Stimulated activated CD8-positive, alpha-beta memory T cell treated with anti-CD3 and anti-CD28 coated beads, Interleukin-4, amount 100 ng/mL, for 4 hours (primary cell): ENCODE measurements at places on chromosomes 12 and 14.

DNA sequence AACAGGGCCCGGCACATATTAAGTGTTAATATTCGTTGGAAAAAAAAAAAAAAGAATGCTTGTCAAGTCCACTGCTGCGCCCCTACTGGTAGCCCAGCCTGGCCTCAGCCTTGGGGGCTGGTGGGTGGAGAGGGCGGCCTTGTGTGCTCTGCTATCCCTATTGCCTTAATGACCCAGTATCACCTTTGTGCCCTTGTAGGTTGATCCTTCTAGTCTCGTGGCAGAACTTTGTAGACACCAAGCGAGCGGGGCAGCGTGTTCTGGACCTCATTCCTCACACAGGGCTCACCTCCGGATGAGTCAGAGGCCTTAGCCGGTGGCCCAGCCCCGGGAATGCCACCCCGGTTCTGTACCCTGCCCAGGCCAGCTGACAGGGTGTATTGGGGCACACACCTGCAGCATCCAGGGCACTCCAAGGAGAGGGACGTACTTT lies 1.8 kb upstream of the RCOR1 start:
- DNase-seq: no peak

- no peak for DNase-seq
These were observed 291.3 kb downstream of the NPAS3 start for GRCh38 chr14:33230021-33230420.

DNA sequence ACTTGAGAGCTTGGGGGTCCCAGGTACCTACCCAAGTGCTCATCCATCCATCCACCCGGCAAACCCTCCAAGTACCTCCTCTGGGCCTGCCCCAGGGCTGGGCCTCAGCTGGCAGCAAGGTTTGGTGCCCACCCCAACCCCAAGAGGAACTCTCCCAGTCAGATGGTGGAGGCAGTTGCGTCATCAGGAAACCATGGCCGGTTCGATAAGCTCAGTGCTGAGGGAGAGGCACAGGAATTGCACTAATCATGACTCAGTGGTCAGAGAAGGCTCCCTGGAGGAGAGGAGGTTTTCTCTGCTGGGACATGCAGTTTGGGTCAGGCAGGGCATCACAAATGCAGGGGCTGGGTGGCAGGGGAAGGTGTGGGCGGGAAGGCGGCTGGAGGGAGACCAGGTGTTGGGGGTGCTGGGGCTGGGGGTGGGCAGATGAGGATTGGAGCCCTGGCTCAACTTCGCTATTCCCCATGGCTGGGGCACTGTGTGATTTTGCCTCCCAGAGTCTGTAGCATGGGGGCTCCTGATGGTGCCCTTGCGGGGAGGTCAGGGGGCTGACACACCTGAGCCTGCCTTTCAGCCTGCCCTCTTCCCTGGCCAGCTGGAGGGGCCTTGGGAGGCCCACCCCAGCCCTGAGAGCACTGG lies 32.2 kb downstream of the SH2B3 start:
- DNase-seq: no peak

- DNase-seq: no peak
These were observed 1.1 kb downstream of the TPI1 start for GRCh38 chr12:6868211-6869048.

DNA sequence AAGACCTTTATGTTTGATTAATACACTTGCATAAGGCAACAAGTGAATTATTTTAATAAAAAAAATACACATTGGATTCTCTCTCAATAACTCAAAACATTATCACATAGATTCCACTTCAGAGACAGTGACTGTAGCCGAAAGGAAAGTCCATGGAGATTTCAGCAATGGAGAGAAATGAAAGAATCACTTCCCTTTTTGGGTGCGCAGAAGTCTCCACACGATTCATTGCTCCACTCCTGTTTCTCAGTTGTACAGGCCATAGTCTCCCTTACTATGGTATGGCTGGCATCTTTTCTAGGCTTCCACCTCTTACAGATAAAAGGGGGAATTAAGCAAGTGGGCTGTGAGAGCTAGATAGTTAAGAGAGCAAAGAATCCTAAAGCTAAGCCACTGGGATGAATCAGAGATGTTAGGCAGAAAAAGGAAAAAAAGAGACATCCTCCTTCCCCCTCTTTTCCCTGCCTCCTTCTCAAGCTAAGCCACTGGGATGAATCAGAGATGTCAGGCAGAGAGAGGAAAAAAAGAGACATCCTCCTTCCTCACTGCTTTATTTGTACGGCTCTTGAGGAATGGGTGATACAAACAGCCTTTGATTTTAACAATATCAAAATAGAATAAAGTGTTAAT lies 16.3 kb downstream of the ST8SIA1 start:
- DNase-seq: no peak

- DNase-seq: no peak
These were observed 544 bp downstream of the ABCD4 start for GRCh38 chr14:74302152-74302628.

- DNase-seq: no peak
These were observed 2.1 kb downstream of the PLXNC1 start for GRCh38 chr12:94150240-94151121.
